CD8-positive, alpha-beta memory T cell (primary cell): ENCODE measurements at places on chromosomes 6 and 20. TPM values are rescaled to one million over a fixed set of nuclear protein-coding genes. Genes with fewer than 3 reads are reported as not detected.

DNA sequence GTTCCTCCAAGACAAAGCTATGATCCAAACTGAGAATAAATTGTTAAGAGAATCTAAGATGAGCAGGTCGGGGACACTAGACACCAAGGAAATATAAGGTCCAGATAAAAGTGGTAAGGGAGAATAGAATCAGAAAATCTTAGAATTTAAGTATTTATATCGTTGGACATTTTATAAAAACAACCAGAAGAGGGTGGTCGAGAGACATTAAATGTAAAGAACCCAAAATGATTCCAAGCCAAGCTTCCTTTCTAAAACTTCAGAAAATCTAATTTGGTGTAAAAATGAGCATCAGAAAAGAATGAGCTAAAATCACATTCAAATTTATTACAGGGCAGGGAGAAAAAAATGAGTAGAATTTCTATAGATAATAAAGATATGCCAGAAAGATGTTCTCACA, 97.8 kb upstream of the OGFRL1 start:
- DNase-seq = no peak

DNA sequence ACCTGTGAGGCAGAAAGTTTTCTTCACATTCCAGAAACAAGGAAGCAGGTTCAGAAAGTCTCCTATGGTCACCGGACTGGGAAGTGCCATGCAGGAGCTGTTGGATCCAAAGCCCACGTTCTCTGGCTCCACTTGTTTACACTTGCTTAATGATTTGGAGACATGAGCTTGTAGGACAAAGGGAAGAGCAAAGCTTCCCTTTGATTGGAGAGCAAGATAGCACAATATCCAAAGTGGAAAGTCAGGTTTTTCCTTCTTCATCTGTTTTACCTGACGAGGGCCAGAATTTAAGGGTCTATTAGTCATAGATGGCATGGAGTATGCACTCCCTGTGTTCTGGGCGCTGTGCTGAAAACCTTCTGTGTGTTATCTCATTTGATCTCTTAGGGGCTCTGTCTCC, 81.2 kb downstream of the PDE7B start:
- no peak for DNase-seq

- DNase-seq = no peak
Measured at GRCh38 chr6:156028335-156029131, 572.9 kb upstream of the NOX3 start.

DNA sequence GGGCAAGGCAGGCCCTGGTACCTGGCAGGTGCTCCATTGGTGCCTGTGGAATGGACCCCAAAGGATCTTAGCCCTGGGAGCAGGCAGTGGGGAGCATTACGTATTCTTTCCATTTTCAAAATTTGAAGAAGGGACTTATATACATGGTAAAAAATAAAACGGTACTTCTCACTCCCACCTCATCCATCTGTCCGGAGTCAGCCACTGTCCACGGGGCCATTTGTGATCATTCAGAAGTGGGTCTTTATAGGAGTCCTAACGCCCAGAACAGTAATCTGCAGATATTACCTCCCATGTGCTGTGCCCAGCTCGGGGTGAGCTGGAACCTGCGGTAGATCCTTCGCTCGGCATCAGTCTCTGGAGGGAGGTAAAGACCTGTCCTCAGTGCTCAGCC, 110.4 kb downstream of the SYCP2 start:
- DNase-seq = no peak

DDX27 gene
- 67.3 TPM for total RNA-seq

- DNase-seq = no peak
Measured at GRCh38 chr6:166204852-166205650, 37.4 kb upstream of the TBXT start.

GRCh38 chr6:137921823-137922222, 54.8 kb downstream of the TNFAIP3 start:
- DNase-seq = no peak

GRCh38 chr20:23048283-23049200, 930 bp downstream of the THBD start:
- DNase-seq = no peak

DNA sequence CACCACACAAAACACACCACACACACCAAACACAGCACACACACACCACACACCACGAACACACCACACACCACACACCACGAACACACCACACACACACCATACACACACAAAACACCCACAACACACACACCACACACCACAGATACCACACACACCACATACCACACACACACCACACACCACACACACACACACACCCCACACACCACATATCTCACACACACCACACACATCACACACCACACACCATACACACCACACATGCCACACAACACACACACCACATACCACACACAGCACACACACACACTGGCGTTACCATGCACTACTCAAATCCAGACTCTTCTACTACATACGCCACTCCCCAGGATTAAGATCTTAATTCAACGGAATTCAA, 118.9 kb upstream of the THBS2 start:
- DNase-seq = no peak

GRCh38 chr6:44043479-44044153, 83.6 kb downstream of the MRPL14 start:
- DNase-seq = no peak

TRIM40 gene
- not detected for total RNA-seq

DNAH8 gene
- total RNA-seq = 0.20 TPM

ZNF343 gene
- total RNA-seq = 11.3 TPM

DNA sequence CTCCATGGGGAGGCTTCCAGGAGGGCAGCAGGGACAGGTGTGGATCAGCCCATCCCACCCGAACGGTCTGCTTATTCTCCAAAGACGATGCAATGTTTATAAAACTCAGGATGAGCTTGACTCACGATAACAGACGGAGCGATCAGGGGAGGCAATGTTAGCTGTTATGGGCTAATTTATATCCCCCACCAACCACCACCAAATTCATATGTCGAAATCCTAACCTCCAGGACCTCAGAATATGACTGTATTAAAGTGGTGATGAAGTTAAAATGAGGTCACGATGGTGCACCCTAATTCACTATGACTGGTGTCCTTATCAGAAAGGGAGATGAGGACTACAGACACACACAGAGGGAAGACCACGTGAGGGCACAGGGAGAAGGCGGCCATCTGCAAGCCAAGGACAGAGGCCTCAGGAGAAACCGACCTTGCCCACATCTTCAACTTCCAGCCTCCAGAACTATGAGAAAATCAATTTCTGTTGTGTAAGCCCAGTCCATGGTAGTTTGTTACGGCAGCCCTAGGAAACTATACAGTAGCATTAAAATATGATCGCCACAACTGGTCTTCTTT, 7.0 kb downstream of the ADTRP start:
- no peak for DNase-seq

FERMT1 gene
- 0.22 TPM for total RNA-seq

MPIG6B gene
- total RNA-seq = not detected

DNA sequence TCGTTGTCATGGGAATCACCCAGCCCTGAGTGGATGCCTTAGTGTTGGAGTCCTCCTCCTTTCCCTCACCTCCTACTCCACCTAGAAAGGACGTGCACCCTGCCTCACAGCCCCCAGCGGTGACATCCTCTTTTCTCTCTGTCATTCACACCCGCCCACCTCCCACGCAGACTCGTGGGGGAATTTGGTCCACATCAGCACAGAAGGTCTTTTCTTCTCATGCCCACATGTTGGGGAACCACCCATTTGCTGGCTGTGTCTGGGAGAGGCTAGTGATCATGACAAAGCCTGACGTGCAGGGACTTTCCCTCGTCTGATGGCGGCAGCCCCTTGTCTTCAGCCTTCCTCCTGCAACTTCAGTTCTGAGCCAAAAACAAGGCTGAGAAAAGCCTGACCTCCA, 96.0 kb upstream of the CNKSR3 start:
- peak; percentile 39 for DNase-seq

DNA sequence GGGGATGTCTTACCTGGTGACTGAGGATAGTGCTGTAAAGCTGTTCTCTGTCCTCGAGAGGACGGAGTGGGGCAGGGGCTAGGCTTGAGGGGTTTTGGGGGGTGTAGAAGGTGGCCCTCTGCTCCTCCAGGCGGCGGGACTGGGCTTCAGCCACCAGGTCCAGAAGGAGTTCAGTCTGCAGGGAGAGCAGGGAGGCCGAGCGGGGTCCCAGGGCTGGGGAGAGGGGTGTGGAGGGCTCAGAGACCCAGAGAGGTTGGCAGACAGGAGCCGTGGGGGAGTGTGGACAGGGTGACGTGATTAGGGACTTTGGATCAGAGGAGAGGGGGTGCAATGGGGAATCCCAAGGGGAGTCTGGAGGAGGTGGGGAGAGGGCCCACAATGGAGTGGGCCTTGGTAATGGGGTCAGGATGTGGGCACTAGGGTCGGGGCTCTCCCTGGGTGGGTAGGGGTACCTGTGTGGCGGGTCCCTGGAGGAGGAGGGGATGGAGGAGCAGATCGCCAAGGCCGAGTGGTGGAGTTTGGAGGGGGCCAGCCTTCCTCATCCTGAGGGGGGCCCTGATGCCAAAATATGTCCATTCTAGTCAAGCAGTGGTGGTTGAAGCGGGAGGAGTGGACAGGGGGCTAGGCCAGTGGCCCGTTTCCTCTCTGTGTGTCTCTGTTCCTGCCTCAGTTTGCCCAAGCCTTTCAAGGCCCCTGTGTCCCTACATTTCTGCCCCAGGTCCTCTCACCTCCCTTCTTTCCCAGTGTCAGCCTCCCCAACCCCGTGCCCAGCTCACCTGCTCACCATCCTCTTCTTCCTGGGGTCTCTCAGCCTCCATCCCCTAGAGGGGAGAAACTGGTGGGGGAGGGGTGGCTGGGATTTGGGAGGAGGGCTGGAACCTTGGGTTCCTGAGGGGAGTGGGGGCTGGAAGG, 491 bp downstream of the GPSM3 start:
- no peak for DNase-seq

DNA sequence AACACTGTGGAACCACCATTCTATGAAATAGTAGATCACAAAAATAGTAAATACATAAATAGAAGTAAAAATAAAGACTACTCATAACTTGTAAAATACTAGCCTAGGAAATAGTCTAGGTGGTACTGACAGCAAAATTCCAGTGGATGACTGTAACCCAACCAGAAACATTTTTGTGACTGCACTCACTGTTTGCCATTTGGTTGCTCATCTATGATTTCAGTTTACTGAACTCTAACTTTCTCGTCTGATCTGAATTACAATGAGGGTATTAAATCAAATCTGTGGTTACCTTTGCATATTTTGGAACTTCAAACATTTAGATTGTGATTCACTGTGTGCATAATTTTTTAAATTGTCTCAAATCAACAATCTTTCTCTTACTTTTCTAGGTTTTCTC, 151.1 kb downstream of the KHDC1L start:
- DNase-seq = no peak

MAPK13 gene
- 75.7 TPM for total RNA-seq

GRCh38 chr6:148112851-148113319, 229.8 kb upstream of the SASH1 start:
- DNase-seq = no peak

DNA sequence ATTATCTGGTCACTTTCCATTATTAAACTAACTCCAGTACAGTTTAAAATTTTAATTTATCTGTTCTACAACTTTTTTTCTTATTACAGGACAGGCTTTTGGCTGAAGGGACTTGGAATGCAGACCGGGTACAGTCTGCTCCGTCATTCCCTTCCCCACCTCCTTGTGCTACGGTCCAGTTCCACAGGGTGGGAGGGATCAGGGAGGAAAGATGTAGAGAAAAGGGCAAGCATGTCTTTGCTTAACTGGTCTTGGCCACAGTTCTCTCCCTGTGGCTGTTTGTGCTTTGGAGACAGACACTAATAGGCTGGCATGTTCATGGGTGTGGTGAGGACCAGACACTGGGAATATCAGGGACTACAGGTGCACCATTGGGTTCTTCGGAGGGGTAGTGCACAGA, 12.1 kb upstream of the RGS17 start:
- no peak for DNase-seq

DNA sequence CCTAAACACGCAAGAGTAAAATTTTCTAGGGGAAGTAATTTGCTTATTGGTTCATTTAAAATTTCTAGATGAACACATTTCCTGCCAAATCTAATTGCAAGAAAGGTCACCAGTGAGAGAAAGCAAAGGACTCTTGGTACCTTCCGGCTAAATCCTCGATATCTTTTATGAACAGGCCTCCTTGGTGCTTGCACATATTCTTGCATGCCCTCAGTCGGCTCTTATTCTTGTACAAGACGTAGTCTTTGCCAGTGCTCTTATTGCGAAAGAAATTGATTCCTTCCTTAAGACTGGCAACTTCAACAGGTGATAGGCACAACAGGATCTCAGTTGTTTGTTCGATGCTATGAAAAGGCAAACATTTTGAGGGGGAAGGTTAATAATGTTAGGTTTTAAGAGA, 141.7 kb upstream of the CARMIL1 start:
- no peak for DNase-seq
